CD4-positive, alpha-beta T cell treated with Interleukin-15 for 4 hours (primary cell): ENCODE measurements at places on chromosomes 5 and 9.

DNA sequence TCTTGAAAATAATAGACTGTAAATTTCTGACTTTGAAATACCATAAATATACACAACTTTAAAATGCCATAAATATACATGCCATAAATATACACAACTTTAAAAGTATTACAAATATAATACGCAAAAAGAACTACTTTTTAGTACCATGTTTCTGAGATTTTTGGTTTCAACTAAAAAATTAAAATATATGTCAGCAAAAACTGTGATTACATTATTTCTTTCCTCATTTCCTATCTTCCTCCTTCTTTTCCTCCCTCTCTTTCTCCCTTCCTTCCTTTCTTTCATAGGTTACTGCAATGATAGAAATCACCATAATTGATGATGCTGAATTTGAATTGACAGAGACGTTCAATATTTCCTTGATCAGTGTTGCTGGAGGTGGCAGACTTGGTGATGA is 200.5 kb downstream of the ADGRV1 start:
- no peak for DNase-seq

DNA sequence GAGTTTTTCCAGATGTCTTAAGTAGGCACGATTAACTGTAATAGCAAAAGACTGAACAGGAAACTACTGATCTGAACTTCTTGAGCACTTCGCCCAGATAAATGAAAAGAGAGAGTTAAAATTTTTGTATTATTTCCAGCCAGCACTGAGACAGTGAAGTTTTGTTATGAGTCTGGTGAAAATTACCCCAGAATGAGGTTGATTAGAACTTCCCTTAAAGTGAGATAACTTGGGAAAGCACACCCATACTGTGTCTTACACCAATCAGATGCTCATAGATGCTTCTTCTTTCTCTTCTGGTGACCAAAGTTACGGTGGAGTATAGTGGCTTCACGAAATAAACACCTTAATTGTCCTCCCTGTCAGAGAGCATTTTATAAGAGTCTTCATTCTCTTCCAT is 131.8 kb upstream of the SLC12A2 start:
- no peak for DNase-seq

DNA sequence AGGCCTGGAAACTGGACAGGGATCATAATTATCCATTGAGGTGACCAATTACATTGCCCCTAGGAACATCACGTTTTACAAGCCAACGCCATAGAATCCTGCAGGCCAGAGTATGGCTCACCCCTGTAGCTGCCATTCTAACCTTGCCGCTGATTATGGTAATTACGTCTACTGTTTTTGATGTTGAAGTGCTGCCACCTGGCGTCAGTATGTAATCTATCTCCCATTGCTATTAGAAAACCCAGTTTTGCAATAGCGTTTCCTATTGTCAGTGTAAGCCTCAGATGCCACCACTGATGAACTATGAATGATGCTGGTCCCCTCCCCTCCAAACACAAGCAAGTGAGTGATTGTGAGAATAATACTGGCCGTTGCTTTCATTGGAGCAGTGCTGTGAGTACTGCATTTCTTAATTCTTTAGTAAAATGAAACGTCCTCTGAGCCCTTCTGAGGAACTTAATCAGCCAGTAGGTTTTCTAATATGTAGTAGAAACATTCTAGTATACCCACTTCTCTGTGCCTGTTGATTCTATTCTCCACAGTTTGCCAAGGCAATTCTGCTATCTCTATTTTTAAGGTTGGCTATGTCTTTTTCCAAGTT is 100.5 kb upstream of the NMUR2 start:
- DNase-seq: peak; percentile 42

DNA sequence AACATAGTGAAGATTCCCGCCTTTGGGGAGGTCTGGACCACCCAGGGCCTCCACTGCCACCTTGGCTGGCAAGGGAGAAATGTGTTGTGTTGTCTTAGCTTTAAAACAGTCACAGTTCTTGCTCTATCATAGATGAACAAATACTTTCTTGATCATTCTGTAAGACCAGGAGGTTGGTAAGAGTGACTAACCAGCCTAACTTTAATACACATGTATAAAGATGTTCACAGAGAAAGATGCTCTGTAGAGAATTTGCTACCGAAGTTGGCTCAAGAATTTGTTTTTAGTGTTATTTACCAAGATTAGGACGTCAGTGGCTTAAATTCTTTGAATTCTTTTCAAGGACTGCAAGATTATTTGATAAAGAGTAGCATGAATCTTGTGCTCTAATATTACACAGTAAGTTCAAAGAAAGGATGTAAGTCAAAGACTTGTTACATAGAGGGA is 28.4 kb downstream of the GLRX start:
- DNase-seq: no peak

GRCh38 chr5:78538240-78538850 is 110.2 kb downstream of the LHFPL2 start:
- no peak for DNase-seq

DNA sequence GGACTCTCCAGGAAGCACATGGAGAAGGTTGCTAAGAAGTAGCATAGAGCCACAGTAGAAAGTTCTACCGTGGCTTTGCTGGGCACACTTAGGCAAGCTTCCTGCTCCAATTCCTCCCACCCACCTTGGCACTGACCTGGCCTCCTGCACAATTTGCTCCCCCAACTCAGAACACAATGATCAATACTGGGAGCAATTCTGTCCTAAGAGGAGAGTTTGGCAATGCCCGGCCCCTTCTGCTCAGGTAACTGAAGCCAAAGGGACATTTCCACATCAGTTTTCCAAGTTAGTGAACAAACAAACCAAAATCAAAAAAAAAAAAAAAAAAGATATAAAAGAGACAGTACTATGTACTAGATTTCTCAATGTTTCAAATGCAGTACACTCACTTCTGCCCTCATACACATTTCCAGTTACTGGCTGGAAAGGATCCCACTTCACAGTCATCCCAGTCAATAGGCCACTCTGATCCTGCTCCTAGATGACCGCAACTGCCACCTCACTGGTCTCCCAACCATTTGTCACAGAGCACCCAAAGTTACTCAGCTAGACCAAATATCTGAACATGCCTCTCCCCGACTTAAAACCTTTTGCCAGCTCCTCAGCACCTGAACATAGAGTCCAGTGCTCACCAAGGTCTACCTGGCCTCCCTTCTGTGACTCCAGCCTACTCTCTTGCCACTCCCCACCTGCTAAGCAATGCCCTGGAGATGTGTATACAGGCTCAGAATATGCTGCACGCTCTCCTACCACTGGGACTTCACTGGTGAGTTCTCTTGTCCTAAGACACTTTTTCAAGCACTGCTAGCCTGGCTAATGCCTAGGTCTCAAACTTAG is 21.3 kb downstream of the ABCA1 start:
- DNase-seq: no peak

GRCh38 chr9:123883634-123884033 is 46.3 kb downstream of the DENND1A start:
- DNase-seq: no peak

DNA sequence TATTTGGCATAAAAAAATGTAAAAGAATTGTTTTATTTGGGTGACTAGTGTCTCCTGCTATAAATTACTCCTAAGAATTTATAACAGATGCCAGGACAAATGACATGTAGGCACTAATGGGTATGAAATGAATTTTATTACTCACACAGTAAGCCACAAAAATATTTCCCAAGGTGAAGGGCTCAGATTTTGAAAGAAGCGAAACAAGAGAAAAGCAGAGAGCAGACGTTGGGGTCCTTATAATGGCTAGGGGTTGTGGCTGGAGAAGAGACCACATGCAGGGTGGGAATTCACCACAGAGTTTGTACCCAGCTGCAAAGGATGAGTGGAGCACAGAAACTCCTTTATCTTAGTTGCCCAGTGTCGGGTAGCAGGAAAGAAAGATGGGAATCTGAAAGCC is 45.0 kb upstream of the PRR16 start:
- no peak for DNase-seq

DNA sequence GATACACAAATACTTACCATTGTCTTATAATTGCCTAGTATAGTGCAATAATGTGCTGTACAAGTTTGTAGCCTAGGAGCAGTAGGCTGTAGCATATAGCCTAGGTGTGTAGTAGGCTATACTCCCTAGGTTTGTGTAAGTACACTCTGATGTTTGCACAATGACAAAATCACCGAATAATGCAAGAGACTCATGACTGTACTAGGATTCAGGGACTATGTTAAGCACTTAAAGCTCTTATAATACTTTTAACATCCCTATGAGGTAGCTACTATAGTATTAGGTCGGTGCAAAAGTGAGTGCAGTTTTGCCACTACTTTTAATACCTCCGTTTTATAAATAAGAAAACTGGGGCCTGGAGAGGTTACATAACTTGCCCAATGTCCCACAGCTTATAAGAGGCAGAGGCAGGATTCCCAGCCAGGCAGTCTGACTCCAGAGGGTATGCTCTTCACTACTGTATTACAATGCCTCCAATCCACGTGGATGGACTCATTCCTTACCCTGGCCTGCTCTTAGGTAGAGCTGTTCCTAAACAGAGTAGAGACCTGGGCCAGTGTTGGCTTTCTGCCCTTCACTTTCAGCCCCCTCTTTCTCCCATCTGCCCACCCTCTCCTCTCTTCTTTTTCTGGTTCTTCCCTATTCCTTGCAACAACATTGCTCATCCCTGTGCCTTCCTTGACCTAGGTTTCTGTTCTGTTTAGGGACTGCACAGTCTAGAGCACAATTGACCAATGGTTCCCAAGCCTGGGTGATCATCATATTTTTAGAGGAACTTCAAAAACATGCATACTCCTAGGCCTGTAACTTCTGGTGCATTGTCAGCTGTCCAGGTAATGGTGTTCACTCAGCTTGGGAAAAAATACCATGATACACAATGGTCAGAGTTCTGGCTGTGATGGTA is 114.0 kb downstream of the CARTPT start:
- no peak for DNase-seq

DNA sequence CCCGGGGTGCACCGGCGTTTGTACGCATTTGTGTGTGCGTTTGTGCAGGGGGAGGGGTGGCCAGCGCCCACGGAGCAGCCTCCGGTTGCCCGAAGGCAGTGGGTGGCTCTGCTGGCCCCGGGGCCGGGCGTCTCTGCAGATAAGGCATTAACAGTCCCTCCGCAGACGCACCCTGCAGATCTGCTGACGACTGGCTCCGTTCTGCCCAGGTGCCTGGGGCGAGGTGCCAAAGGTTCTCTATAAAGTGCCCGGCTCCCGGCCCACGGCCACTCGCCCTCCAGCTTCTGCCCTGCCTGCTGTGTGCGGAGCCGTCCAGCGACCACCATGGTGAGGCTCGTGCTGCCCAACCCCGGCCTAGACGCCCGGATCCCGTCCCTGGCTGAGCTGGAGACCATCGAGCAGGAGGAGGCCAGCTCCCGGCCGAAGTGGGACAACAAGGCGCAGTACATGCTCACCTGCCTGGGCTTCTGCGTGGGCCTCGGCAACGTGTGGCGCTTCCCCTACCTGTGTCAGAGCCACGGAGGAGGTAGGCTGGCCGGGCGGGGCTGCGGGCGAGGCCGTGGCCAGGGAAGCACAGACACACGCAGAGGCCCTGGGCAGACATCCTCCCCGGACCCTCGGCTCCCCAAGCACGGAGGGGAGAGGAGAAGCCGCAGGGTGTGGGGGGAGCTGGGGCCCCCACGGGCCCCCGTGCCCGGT is at the start of gene SLC6A19:
TSS of gene SLC6A19 (plus strand) at position 269 of the 699 bp plus-strand sequence. CDS start at position 325, 56 bp downstream.
- no peak for DNase-seq

DNA sequence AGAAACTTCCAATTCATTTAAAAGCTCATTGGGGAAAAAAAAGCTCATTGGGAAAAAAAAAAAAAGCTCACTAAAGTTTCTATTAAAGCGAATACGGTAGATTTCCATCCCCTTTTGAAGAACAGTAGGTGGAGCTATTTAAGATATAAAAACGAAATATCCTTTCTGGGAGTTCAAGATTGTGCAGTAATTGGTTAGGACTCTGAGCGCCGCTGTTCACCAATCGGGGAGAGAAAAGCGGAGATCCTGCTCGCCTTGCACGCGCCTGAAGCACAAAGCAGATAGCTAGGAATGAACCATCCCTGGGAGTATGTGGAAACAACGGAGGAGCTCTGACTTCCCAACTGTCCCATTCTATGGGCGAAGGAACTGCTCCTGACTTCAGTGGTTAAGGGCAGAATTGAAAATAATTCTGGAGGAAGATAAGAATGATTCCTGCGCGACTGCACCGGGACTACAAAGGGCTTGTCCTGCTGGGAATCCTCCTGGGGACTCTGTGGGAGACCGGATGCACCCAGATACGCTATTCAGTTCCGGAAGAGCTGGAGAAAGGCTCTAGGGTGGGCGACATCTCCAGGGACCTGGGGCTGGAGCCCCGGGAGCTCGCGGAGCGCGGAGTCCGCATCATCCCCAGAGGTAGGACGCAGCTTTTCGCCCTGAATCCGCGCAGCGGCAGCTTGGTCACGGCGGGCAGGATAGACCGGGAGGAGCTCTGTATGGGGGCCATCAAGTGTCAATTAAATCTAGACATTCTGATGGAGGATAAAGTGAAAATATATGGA is at the start of gene PCDHGA12:
TSS of gene PCDHGA12 (plus strand) at position 176 of the 782 bp plus-strand sequence. CDS start at position 429, 253 bp downstream.
- DNase-seq: no peak

- no peak for DNase-seq
Observed at GRCh38 chr5:53827211-53827651, 266.8 kb downstream of the NDUFS4 start.

DNA sequence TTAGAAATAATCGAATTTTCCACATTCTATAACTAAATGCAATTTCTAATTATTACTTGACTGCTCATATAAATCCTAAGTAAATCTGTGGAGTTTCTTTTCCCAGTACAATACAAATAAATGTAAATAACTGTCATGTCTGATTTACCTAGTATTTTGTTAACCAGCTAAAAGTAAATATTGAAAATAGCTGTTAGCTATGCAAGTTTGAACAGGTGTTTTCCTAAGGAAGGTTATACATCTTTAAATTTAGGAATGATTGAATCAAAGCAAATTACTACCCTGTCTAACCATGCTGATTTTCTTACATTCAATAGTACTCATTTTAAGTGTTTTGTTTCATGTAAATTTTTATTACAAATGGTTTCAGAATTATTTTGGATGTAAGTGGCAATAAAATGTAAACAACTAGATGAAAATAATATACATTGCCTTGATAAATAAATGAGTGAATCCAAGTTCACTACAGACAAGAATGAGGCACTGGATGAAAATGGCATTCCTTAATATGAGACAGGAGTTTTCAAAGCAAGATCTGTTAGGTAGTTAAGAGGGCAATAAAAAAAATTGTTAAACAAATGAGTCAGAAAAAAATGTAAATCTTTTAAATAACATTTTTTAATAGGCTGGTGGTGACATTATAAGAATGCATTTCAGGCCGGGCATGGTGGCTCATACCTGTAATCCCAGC is 15.8 kb downstream of the MCIDAS start:
- no peak for DNase-seq

GRCh38 chr9:134591082-134591571 is 50.5 kb upstream of the COL5A1 start:
- no peak for DNase-seq

- DNase-seq: no peak
Observed at GRCh38 chr9:35714579-35715252, 17.3 kb downstream of the TLN1 start.

GRCh38 chr5:77167063-77167462 is 43.4 kb upstream of the PDE8B start:
- DNase-seq: no peak
